ENCODE measurements at places on chromosomes 2 and 18. TPM values are rescaled to one million over a fixed set of nuclear protein-coding genes. Genes with fewer than 3 reads are reported as not detected.

DNA sequence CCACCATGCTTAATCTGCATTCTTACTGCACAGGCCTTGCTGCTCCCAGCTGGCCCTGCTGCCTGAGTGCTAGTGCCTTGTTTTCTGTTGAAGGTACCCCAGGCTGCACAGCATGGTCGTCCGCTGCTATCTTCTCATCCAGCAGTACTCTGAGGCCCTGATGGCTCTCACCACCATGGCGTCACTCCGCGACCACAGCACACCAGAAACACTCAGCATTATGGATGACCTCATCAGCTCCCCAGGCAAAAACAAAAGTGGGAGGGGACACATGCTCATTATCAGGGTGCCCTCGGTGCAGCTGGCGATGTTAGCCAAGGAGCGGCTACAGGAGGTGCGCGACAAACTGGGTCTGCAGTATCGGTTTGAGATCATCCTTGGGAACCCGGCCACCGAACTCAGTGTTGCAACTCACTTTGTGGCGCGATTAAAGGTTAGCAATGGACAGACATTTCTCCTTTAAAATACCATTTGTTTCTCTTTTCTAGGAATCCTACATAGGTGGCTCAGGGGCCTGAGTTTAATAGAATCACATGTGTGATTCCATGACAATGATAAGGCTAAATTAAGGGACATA lies 110.5 kb downstream of the ESCO1 start:
- H3K27me3 ChIP-seq: no peaks in the 10 kb centered on the region
- no peak overlapping the region for H3K4me3 ChIP-seq

GRCh38 chr2:105422801-105423200 lies 23.9 kb upstream of the FHL2 start:
- H3K4me3 ChIP-seq: no peak overlapping the region
- H3K36me3 ChIP-seq: no peaks in the 10 kb centered on the region
- no peaks in the 10 kb centered on the region for H3K27me3 ChIP-seq
- no peak overlapping the region for H3K27ac ChIP-seq
- DNase-seq: no peak
- H3K4me1 ChIP-seq: peaks cover 5% of the 10 kb centered on the region

The TRIM43 gene
- total RNA-seq: not detected

GRCh38 chr18:10893196-10893595 lies 256.2 kb downstream of the PIEZO2 start:
- H3K4me1 ChIP-seq: no peaks in the 10 kb centered on the region
- no peak overlapping the region for H3K27ac ChIP-seq
- no peaks in the 10 kb centered on the region for H3K36me3 ChIP-seq
- peaks cover 59% of the 10 kb centered on the region for H3K27me3 ChIP-seq
- DNase-seq: peak; percentile 7
- no peak overlapping the region for H3K4me3 ChIP-seq

The SETBP1 gene
- total RNA-seq: 3.5 TPM

DNA sequence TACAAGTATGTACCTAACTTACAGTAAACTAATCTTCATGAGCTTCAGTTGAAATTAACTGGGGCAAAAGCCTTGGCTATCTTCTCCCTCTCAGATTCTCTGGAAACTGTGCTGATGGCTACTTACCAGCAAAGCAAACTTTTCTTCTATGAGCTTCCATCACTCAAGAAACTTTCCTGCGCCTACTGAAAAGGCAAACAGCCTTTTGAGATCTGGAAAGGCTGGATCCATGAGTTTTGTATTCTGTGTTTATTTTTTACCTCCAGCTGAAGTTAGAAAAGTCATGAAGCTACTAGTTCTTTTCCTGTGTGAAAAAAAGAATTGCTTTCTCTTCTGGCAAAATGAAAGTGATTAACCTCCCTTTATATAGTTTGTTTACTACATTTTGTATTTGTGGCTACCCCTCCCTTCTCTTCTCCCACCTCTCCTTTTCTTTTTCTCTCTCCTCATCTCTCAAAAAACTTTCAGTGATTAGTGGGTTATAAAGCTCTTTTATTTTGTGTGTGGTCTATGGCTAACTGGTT lies 49.2 kb upstream of the RNF152 start:
- no peak for DNase-seq
- H3K4me3 ChIP-seq: no peak overlapping the region
- H3K4me1 ChIP-seq: no peaks in the 10 kb centered on the region
- H3K27me3 ChIP-seq: peaks cover 18% of the 10 kb centered on the region
- H3K27ac ChIP-seq: no peak overlapping the region

DNA sequence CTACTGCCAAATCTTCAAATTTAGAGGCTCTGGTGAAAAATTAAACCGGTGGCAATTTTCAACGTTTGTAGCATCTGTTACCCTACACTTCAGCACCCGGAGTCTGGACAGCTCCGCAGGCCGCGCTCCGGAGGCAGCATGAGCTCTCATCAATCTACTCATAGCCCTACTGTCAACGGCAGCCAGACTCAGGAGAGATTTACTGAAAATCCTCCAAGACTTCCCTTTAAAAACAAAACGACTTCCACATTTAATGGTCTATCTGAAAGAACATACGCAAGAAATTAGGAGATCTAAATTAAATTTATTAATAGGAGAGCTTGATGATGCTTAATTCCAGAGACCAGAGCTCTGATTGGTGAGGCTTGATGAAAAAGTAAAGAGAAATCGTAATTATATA lies 970 bp upstream of the ADCYAP1 start:
- DNase-seq: peak; percentile 57
- no peak overlapping the region for H3K27ac ChIP-seq
- 0 out of 2 replicates have a peak, but pooled peaks cover 4% of the 10 kb centered on the region for H3K4me1 ChIP-seq
- H3K27me3 ChIP-seq: peaks cover 97% of the 10 kb centered on the region

DNA sequence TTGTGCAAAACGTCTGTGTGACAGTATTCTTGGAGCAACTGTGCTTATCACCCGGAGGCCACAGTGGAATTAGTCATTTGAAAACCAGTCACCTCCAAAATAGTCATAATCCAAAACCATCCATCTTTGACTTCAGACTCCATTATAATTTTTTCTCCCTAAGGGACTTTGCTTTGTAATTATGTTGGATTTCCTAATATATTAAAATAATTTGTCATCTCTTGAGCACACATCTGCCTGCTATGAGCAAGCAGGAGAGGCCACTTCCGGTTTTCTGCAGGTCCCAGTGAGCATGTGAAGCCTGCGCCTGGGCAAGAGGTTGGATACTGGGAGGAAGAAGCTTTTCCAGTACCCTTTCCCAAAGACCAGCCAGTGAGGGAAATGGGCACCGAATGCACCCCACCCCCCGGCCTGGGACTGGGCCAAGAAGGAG lies 57.7 kb downstream of the ODC1 start:
- H3K4me3 ChIP-seq: peak overlapping the region; percentile 16
- H3K27me3 ChIP-seq: no peaks in the 10 kb centered on the region
- H3K4me1 ChIP-seq: peaks cover 75% of the 10 kb centered on the region
- H3K27ac ChIP-seq: peak overlapping the region; percentile 95
- peaks cover 9% of the 10 kb centered on the region for H3K36me3 ChIP-seq

- H3K27ac ChIP-seq: no peak overlapping the region
- H3K27me3 ChIP-seq: no peaks in the 10 kb centered on the region
- DNase-seq: peak; percentile 10
- no peak overlapping the region for H3K4me3 ChIP-seq
Measured at GRCh38 chr2:203209538-203209937, 29.3 kb upstream of the CYP20A1 start.

GRCh38 chr18:6561862-6562291 lies 147.2 kb upstream of the L3MBTL4 start:
- no peaks in the 10 kb centered on the region for H3K36me3 ChIP-seq
- no peak overlapping the region for H3K27ac ChIP-seq
- H3K4me1 ChIP-seq: peaks cover 26% of the 10 kb centered on the region
- DNase-seq: no peak

GRCh38 chr2:68740400-68740914 lies 5.8 kb downstream of the ARHGAP25 start:
- H3K4me3 ChIP-seq: no peak overlapping the region
- DNase-seq: no peak
- H3K27ac ChIP-seq: no peak overlapping the region

All from PC-3 (cell line).